Foreskin keratinocyte (primary cell): ENCODE measurements at places on chromosomes 6 and 20. TPM values are rescaled to one million over a fixed set of nuclear protein-coding genes. Genes with fewer than 3 reads are reported as not detected.

The TTBK1 gene
- 0.02 and 0.06 TPM in 2 replicates for polyA plus RNA-seq

The SLC52A3 gene
- 1.5 and 1.7 TPM in 2 replicates for polyA plus RNA-seq

The HLA-DRB1 gene
- 0.03 TPM in 1 of 2 replicates, not detected in the other for polyA plus RNA-seq

The TRAPPC3L gene
- 0.12 and 0.13 TPM in 2 replicates for polyA plus RNA-seq

The DLL1 gene
- polyA plus RNA-seq: 5.8 and 11.3 TPM in 2 replicates

The TUBB2B gene
- polyA plus RNA-seq: 0.04 and 0.85 TPM in 2 replicates

The SAPCD1 gene
- polyA plus RNA-seq: 2.6 and 3.0 TPM in 2 replicates

The GNMT gene
- 0.09 and 0.26 TPM in 2 replicates for polyA plus RNA-seq

The AGER gene
- 5.6 and 6.7 TPM in 2 replicates for polyA plus RNA-seq
